Natural killer cell (primary cell): ENCODE measurements at places on chromosomes 12 and 14.

DNA sequence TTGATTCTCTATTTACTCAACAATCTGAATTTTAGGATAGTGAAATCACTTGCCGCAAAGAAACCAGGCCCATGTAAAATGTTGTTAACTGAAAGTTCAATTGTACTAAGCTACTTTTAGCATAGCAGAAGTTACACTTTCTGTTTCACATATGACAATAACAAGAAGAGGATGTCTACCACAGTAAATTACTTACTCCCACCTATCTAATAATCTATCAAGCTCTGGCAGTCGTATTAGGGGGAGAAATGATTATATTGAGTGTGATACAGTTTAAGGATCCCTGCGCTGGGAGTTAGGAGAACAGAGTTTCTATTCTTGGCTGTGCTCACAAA, 66.5 kb upstream of the CAND1 start:
- H3K4me3 ChIP-seq, result no peak overlapping the region
- DNase-seq, result no peak

DNA sequence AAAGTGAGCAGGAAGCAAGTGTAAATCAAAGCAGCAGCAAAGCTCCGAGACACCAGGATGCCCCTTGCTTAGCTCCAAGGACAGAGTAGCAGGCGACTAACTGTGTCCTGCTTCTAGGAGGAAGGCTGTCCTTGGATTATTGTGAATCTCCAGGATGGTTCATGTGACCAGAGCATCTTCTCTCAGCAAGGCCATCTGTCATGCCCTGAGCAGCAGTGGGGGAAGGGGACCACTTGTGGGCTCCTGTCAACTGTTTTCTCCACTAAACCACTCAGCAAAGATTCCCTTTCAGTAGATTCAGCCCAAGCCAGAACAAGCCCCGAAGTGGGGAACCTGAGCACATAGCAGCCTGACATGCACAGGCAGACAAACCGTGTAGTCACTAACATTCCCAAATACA, 19.4 kb downstream of the MAP3K9 start:
- no peaks in the 10 kb centered on the region for H3K27me3 ChIP-seq
- no peaks in the 10 kb centered on the region for H3K4me1 ChIP-seq
- H3K36me3 ChIP-seq, result no peaks in the 10 kb centered on the region
- no peak overlapping the region for H3K27ac ChIP-seq
- H3K4me3 ChIP-seq, result no peak overlapping the region

- no peaks in the 10 kb centered on the region for H3K4me1 ChIP-seq
- peaks cover 6% of the 10 kb centered on the region for H3K27me3 ChIP-seq
- no peak overlapping the region for H3K4me3 ChIP-seq
- no peak overlapping the region for H3K27ac ChIP-seq
- H3K36me3 ChIP-seq, result no peaks in the 10 kb centered on the region
Observed at GRCh38 chr14:63564318-63564717, 21.1 kb upstream of the PPP2R5E start.

DNA sequence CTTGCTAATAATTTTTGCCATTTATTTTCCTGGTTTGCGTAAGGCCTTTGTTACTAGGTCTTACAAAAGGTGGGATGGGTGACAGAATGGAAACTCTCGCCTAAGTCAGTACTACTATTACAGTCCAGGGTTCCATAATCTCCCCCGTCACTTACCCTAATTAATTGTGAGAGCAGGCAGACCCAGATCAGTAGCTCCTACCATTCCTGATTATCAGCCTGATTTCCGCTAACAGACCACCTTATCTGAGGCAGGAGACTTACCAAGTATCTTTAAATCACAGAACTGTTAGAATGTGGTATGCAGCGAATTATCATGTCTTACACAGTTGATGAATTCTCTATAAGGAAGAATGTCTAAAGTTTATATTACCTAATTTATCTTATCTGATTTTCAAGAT, 234.7 kb downstream of the FOXN3 start:
- H3K27me3 ChIP-seq, result no peaks in the 10 kb centered on the region
- DNase-seq, result no peak
- H3K4me3 ChIP-seq, result no peak overlapping the region
- H3K27ac ChIP-seq, result no peak overlapping the region
- H3K36me3 ChIP-seq, result peaks cover 11% of the 10 kb centered on the region
- H3K4me1 ChIP-seq, result peaks cover 17% of the 10 kb centered on the region

DNA sequence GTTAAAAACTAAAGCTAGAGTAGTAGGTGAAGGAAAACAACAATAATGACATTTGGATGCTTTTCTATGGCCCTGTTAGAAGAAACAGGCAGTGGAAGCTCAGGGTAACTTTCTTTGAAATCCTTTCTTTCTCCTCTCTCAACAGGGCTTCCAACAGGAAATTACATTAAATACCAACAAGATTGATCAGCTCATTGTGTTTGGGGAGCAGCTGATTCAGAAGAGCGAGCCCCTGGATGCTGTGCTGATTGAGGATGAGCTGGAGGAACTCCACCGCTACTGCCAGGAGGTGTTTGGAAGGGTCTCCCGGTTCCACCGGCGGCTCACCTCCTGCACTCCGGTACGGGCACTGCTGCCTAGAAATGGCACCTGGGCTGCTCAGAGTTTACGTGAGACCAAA, 81.5 kb downstream of the ESR2 start:
- H3K27ac ChIP-seq, result no peak overlapping the region
- H3K27me3 ChIP-seq, result no peaks in the 10 kb centered on the region
- H3K36me3 ChIP-seq, result peaks cover 83% of the 10 kb centered on the region
- no peak for DNase-seq
- H3K4me3 ChIP-seq, result no peak overlapping the region
- peaks cover 14% of the 10 kb centered on the region for H3K4me1 ChIP-seq

- H3K4me3 ChIP-seq, result no peak overlapping the region
- DNase-seq, result no peak
- no peak overlapping the region for H3K27ac ChIP-seq
- no peaks in the 10 kb centered on the region for H3K27me3 ChIP-seq
Observed at GRCh38 chr12:93847517-93848474, 170.6 kb downstream of the CRADD start.

GRCh38 chr12:197911-198695, 15.9 kb downstream of the SLC6A12 start:
- no peaks in the 10 kb centered on the region for H3K4me1 ChIP-seq
- no peak for DNase-seq
- no peak overlapping the region for H3K4me3 ChIP-seq
- H3K27ac ChIP-seq, result no peak overlapping the region
- no peaks in the 10 kb centered on the region for H3K36me3 ChIP-seq

DNA sequence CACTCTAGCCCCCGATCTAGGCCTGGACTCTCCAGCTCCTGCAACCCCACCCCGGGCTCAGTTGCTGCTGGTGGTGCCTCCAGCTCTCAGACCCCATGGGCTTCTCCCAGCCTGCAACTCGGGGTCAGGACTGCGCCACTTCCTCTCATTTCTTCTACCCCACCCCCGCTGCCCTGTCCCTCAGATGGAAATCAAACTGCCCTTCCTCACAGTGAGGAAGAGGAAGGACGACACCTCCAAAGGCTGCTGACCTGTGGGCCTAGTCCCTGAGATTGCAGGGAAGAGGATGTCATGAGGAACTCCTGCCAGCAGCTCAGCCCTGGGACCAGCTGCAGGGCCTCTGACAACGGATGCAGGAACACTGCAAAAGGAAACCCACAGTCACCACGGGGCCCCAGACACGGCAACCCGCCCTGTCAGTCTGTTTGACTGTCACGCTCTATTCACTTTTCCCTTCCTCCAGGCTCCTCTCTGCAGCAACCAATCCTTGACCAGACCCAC, 29.3 kb upstream of the PNMA1 start:
- no peaks in the 10 kb centered on the region for H3K27me3 ChIP-seq
- peak overlapping the region; percentile 1 for H3K4me3 ChIP-seq
- peaks cover 99% of the 10 kb centered on the region for H3K4me1 ChIP-seq
- H3K36me3 ChIP-seq, result peaks cover 16% of the 10 kb centered on the region
- H3K27ac ChIP-seq, result peak overlapping the region; percentile 84
- no peak for DNase-seq

GRCh38 chr14:64786296-64787149, 82.3 kb downstream of the PLEKHG3 start:
- no peak for DNase-seq
- no peaks in the 10 kb centered on the region for H3K4me1 ChIP-seq
- H3K27ac ChIP-seq, result no peak overlapping the region
- no peaks in the 10 kb centered on the region for H3K36me3 ChIP-seq

DNA sequence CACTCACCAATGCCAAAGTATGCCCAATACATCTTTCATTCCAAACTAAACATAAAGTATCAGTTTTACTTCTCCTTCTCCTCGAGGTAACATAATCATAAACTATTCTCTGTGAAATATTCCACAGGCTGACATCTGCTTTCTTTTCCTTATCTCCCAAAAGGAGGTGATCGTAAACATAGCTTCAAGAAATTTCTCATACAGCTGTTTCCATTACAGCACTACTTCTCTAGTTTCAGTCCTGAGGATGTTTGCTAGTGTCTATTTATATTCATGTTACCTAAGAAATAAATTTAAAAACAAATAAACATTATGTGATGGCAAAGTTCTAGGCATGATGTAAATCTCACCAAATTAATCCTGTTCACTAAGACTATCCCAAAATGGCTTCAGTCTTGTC, 90.1 kb upstream of the CPSF6 start:
- no peaks in the 10 kb centered on the region for H3K27me3 ChIP-seq
- DNase-seq, result no peak
- no peaks in the 10 kb centered on the region for H3K36me3 ChIP-seq
- H3K4me3 ChIP-seq, result no peak overlapping the region
- no peak overlapping the region for H3K27ac ChIP-seq

DNA sequence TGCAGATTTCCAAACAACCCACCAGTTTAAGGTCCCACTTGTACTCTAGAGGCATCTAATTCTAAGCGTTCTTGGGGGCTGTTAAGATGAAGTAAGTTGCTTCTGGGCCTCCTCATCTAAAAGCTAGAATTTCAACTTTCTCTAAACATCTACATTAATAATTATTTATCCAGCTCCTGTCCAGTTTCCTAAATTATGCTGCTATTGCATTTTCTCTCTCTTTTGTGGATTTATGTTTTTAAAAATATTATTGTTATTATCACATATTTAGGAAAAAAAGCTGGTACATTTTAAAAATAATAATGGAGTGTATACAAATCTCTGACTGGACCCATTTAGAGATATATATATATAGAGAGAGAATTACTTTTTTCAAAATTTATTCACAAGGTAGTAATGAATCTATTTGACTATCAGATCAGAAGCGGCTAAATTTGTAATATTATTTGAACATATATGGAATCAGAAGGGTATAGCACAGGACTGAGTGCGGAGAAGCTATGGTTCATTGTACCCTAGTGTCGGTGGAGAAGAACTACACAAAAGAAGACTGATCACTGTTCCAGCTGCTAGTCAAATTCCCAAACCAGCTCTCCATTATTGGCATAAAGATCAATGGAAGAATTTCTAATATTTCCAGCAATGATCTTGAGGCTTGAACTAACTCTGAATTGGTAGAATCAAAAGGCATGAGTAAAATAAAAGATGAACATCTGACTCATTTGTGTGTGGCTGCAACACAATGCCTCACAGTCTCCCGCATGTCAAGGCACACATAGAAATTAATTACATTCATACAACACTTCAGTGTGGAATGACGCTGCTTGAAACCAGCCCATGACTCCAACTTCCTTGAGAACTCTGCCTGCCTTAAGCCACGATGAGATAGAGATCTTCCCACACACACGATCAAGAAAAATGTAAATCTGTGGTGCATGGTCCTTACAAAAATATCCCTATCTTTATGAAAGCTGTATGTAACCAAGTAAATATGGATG, 433.4 kb upstream of the OR4E1 start:
- H3K36me3 ChIP-seq, result no peaks in the 10 kb centered on the region
- H3K4me1 ChIP-seq, result no peaks in the 10 kb centered on the region
- H3K4me3 ChIP-seq, result no peak overlapping the region
- peaks cover 2% of the 10 kb centered on the region for H3K27me3 ChIP-seq
- DNase-seq, result no peak

DNA sequence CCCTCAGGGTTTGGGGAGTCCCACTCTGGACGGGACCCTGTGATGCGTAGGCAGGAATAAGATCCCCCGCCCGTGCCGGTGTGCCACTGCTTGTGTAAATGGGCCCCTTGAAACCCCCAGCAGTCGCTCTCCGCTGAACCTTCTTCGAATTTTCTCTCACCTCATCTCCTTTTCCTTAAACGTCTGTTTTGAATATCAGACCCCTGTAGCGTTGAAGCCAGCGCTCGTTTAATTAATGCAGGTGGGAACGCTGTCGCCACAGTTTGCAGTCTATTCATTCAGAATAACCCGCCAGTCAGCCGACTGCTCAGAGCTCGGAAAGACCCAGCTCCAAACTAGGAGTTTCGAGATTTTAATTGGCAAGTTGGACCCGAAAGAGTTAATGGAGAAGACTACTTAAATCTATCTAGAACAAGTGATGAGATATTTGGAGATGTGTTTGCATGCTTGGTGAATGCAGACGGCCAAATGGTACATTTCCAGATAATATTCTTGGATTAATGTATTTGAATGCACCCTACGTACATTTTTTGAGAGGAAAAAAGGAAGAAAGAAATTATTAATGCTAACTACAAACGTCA, 739 bp upstream of the PPP2R5E start:
- H3K4me3 ChIP-seq, result peak overlapping the region; percentile 92
- H3K27me3 ChIP-seq, result no peaks in the 10 kb centered on the region
- peaks cover 12% of the 10 kb centered on the region for H3K4me1 ChIP-seq

DNA sequence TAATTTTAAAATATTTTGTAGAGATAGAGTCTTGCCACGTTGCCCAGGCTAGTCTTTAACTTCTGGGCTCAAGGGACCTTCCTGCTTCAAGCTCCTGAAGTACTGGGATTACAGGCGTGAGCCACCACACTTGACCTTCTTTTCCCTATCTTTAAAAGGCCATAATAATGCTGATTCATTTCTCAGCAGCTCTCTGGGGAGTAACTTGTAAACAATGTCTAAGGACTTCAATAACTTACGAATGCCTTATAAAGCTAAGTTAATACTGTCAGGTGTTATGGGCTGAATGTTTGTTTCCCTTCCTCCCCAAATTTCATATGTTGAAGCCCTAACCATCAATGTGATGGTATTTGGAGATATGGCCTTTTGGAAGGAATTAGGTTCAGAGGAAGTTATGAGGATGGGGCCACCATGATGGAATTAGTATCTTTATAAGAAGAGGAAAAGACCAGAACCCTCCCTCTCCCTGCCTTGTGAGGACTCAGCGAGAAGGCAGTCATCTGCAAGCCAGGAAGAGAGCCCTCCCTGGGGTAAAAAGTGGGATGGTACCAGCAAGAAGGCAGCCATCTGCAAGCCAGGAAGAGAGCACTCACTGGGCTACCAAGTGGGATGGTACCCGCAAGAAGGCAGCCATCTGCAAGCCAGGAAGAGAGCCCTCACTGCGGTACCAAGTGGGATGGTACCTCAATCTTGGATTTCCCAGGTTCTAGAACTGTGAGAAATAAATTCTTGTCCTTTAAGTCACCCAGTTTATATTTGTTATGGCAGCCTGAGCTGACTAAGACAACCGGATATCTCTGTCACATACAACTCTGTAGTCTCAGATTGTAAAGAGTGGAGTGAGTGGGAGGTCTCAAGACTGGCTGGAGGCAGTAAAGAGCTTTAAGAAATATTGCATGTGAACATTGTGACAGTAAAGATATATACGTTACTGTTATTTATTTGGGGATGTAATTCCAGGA, 16.3 kb upstream of the YBX3 start:
- DNase-seq, result no peak
- no peak overlapping the region for H3K27ac ChIP-seq
- H3K4me3 ChIP-seq, result no peak overlapping the region
- no peaks in the 10 kb centered on the region for H3K36me3 ChIP-seq
- no peaks in the 10 kb centered on the region for H3K4me1 ChIP-seq

- H3K4me1 ChIP-seq, result peaks cover 19% of the 10 kb centered on the region
- H3K36me3 ChIP-seq, result peaks cover 2% of the 10 kb centered on the region
- DNase-seq, result no peak
- no peak overlapping the region for H3K27ac ChIP-seq
Observed at GRCh38 chr14:77100961-77101360, 2.9 kb downstream of the CIPC start.

- no peaks in the 10 kb centered on the region for H3K4me1 ChIP-seq
- no peak overlapping the region for H3K27ac ChIP-seq
- DNase-seq, result no peak
- H3K4me3 ChIP-seq, result no peak overlapping the region
- H3K36me3 ChIP-seq, result no peaks in the 10 kb centered on the region
Observed at GRCh38 chr12:32031109-32031508, 71.9 kb downstream of the RESF1 start.
